ENCODE measurements at places on chromosomes 16 and 17.

- DNase-seq = no peak
Measured at GRCh38 chr16:65728167-65728566, 606.3 kb upstream of the CDH11 start.

- no peak for DNase-seq
Measured at GRCh38 chr16:624526-625070, 6.2 kb upstream of the WFIKKN1 start.

GRCh38 chr17:9206741-9207332 lies 185.5 kb downstream of the NTN1 start:
- DNase-seq = no peak

- no peak for DNase-seq
Measured at GRCh38 chr16:71626858-71627213, 852 bp downstream of the MARVELD3 start.

DNA sequence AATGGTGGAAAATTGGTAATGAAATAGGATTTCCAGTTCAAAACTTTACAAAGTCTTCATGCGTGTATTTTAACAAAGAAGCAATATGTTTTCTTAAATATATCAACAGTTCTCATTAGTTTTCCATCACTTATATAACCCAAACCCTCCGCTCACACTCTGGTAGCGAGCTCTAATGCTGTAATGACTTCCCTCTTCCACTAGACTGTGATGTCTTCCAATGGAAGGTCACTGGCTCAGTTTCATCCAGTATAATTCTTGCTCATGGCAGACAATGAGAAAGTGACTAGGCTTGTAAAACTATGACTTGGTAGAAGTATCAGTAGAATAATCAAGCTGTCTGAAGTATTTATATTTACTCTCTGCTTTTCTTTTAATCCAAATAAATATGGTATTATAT lies 32.8 kb downstream of the NETO2 start:
- DNase-seq = no peak

GRCh38 chr16:66255647-66256046 lies 110.8 kb upstream of the CDH5 start:
- DNase-seq = no peak

- no peak for DNase-seq
Measured at GRCh38 chr17:39122991-39123390, 28.4 kb downstream of the PLXDC1 start.

- DNase-seq = no peak
Measured at GRCh38 chr16:49810831-49811230, 45.1 kb downstream of the ZNF423 start.

GRCh38 chr16:47724115-47724785 lies 263.1 kb downstream of the PHKB start:
- no peak for DNase-seq

DNA sequence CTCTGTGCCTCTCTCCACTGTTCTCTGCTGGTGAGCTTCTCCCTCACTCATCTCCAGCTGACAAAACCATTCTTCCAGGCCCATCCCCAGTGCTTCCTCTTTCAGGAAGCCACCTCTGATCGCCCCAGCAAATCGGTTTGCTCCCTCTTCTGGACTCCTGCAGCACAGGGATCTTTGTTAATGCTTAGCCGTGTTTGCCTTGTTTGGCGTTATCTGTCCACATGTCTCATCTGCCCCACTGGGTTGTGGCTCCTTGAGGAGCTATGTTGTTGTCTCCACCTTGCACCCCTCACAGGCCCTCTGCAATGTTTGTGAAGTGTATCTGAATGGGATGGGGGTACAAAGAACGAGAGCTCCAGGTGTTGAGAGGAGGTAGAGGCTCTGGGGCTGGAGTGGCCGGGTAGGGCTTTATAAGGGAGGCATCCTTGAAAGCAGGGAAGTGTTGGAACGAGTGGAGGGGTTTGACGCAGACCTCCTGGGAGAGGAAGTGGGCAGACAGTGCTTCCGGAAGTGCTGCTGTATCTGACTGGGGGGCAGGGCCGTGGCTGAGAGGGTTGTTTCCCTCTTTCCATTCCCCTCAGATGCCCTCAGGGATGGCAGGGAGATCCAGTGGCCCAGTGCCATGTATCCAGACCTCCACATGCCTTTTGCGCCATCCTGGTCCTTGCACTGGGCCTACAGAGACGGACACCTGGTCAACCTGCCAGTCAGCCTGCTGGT lies 27.8 kb downstream of the CASKIN2 start:
- DNase-seq = no peak

DNA sequence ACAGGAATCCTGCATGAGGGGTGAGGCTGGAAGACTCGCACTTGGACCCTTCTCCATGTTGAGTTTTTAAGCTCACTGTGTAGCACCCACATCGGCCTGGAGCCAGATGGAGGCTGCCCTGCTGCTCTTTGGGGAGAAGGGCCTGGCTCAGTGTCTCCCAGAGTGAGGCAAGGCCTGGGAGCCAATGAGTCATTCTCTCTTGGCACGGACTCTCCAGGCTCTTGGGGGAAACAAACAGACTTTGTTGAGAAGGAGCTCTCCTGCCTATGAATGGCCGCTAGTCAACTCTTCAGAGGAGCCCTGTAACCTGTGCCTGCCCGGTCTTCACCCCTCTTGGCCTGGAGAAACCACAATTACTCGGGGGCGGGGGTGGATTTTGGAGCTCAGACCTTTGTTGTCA lies 50.8 kb upstream of the MAF start:
- no peak for DNase-seq
